ENCODE measurements at places on chromosomes 3 and 15. TPM values are rescaled to one million over a fixed set of nuclear protein-coding genes. Genes with fewer than 3 reads are reported as not detected.

DNA sequence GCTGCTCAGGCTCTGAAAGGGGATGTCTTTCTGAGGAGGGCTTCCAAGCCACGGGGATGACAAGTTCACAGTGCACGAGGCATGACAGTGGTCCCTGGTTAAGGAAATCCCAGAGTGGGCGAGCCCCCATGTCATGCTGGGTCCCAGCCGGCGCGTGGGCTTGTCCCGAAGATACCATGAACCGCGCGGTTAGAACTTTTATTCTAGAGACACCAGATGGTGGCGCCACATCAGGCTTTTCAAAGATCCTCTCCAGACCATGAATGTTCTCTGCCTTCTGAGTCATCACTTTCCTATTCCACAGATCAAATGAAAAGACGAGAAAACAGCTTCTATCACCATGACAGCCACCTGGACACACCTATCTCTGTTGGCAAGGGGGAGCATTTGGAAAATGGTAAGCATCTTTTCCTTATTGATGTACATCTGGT lies 227.8 kb upstream of the LYSMD4 start:
- H3K4me1 ChIP-seq: no peaks in the 10 kb centered on the region
- H3K36me3 ChIP-seq: no peaks in the 10 kb centered on the region
- no peak overlapping the region for H3K27ac ChIP-seq
- no peak overlapping the region for H3K4me3 ChIP-seq
- peaks cover 14% of the 10 kb centered on the region for H3K27me3 ChIP-seq

DNA sequence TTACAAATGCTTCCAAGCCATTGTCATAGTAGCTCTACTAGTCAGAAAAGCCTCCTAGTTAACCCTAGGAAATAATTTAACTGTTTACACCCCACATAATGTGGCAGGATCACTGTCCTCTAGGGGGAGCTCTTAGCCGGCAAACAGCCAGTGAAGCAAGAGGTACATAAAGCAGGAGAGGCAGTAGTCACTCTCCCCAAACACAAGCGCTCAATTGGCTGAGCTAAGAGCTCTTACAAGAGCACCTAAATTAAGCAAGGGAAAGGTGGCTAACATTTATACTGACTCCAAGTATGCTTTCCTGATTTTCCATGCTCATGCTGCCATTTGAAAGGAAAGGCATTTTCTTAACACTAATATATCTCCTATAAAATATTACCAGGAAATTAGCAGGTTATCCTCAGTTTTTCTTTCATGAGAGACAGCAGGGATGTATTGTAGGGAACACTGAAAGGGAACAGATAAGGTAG lies 37.6 kb downstream of the NCEH1 start:
- no peaks in the 10 kb centered on the region for H3K27me3 ChIP-seq
- no peak for DNase-seq
- no peaks in the 10 kb centered on the region for H3K36me3 ChIP-seq
- H3K27ac ChIP-seq: no peak overlapping the region
- no peak overlapping the region for H3K4me3 ChIP-seq

The LIPC gene
- not detected for total RNA-seq

The ROBO2 gene
- total RNA-seq: not detected
